BJ (cell line): ENCODE measurements at places on chromosomes 2 and 18.

DNA sequence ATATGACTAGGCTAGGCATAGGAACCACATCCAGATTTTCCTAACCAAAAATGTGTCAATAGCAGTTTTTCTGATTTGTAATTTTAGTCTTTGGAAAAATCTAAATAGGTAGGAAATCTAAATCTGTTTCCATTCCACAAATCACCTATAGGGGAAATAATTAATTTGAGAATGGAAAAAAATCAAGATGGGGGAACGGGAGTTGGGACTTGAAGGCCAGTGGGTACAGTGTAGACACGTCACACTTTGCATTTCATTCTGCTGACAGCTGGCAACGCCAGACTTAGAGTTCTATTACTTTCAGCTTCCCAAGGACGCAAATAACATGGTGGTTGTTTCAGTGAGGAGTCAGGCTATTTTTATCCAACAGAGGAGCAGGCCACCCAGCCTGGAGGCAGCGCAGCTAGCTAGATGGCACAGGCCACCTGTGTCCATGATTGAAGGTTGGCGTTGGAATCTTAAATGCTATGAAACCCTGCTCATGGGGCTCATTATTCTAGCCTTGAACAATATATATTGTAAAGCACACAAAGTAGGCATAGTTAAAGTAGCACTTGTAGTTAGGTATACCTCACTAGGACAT, 23.4 kb downstream of the HNRNPA3 start:
- DNase-seq = no peak

DNA sequence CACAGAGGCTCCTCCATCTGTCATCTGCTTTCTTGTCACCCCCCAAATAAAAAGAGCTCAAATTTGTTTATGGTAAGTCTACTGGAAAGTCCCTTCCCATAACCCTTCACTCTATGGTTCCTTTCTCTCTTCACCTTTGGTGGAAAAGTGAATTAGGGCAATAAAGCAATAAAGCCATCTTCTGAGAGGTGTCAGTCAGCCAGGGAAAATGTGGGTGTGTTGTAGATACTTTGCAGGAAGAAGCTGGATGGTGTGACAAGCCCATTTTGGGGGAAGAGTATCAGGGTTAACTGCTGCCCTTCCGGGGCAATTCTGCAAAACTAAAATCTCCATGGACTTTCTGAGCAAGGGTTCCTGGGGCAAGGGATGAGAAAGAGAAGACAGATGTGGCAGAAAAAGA, 197.9 kb downstream of the SH3BP4 start:
- no peak for DNase-seq

DNA sequence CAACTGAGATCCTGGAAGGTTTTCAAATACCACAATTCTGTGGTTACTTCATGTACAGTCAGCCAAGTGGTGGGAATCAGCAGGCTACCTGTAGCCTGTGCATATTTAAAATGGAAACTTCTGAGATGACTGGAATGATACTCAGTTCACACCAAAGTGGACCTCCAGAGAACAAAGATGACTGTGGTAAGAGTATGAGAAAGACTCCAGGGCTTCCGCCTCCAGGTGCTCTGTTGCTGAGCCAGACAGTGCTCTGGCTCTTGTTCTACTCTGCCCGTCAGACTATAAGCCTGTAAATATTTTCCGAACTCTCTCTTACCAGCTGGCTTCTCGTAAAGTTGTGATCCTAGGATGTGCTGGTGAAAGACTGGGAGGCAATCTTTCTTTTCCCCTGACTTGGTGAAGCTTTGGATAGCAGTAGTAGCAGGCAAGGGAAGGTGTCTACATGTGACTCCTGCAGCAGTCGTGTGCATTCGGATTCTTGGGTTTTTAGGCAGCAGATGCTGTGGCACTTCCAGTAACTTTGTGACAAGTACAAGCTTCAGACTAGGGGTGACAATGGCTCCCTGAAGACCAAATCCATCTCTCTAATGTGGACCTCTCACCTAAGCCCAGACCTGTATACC, 23.1 kb downstream of the ST3GAL5 start:
- DNase-seq = no peak

DNA sequence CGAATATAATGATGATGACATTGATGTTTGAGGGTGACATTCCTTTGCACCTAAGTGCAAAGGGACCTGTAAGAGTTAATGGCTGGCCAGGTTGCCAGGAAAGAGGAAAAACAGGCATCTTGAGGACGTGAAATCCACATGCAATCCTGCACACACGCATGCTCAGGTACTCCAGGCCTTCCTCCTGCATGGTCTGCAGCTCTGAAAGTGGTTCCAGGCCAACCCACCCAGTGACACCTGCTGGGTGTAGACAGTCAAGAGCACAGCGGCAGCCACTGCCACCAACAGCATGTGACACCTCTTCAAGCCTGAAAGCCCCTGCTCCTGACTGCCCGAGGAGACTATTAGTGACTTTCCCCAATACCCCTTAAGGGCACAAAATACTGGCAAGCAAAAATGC, 101.6 kb downstream of the PIEZO2 start:
- no peak for DNase-seq

- no peak for DNase-seq
These were observed 597.8 kb downstream of the DCC start for GRCh38 chr18:52937840-52938239.

GRCh38 chr2:3142210-3142609, 235.4 kb downstream of the EIPR1 start:
- no peak for DNase-seq
